Left forelimb (tissue), 1 donor: ENCODE measurements at places on chromosomes 11 and 22.

- no peak for DNase-seq
Measured at GRCh38 chr22:34943830-34944229, 122.1 kb upstream of the ISX start.

DNA sequence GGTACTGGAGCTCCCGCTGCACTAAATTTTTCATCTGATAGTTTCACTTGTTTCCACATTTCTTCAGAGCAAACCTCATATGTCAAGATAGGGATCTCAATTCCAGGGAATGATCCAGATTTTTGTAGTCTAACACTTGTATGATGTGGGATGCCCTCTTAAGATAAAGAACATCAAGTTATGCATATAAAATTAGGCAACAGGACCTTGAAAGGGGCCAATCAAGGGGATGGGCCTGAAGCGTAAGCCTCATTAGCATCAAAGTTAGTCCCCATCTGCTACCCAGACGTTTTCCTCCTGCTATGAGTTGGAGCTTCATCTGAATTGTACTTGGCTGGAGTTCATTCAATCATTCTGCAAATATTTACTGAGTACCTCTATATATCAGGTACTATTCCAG is 17.5 kb downstream of the PDGFD start:
- DNase-seq = no peak

- peak; percentile 61 for DNase-seq
Measured at GRCh38 chr11:119367661-119368120, 13.8 kb downstream of the USP2 start.

- DNase-seq = no peak
Measured at GRCh38 chr11:67271541-67272284, 5.4 kb downstream of the GRK2 start.

DNA sequence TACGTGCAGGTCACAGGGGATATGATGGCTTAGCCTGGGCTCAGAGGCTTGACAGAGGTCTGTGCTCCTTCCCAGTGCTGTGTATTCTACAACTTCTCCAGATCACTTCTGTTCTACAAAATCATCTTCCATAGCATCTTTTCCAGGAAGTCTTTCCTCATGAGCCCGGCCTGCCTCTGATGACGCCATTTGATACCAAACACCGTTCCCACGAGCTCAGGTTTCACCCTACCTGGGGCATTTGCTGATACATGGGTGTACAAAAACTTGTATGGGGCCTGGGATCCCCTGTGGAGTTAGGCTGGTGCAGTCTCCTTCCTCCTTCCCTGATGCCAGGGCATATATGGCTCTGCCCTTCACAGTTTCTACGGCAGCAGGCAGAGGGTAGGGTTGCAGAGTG is 78.7 kb downstream of the NECTIN1 start:
- no peak for DNase-seq

DNA sequence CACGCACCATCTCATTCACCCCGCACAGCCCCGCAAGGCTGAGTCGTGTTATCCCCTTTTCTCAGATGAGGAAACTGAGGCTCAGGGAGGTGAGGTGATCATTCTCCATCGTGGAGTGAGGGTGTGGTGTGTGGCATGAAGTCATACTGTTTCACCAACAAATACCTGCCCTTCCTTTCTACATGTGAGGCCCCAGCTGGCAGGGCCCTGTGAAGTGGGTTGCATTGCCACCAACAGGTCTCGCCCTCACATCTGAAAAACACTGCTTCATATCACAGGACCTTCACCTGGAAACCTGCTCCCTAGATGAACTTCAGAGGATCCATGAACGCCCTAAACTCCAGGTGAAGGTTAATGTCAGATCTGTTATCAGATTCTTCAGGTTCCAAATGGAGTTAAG is 4.3 kb downstream of the SSTR3 start:
- DNase-seq = no peak

DNA sequence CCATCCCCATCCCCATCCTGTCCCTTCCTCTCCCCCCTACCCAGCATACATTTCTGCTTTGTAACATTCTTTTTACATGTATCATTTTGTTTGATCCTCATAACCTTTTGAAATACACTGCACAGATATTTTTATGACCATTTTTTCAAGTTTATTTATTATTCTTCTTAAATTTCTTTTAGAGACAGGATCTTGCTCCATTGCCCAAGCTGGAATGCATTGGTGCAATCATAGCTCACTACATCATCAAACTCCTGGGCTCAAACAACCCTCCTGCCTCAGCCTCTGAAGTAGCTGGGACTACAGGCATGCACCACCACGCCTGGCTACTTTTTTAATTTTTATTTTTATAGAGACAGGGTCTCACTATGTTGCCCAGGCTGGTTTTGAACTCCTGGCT is 99.4 kb upstream of the AKIP1 start:
- no peak for DNase-seq

GRCh38 chr11:43557553-43558110 is 122.9 kb upstream of the HSD17B12 start:
- DNase-seq = no peak

DNA sequence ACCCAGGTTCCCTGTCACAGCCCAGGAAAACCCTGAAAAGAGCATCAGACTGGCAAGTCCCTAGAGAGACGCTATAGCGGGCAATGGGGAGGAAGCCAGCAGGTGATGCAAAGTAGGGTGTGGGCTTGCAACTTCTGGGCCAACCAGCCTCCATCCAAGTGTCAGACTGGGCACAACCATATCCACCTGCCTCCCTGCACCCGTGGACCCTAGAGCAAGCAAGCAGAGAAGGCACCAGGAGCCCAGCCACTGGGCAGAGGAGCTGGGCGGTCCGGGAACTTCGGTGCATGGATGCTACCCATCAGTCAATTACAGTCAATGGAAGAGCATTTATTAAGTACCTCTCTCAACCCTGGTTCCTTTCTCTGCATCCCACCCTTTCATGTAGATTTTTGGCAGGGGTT is 2.8 kb downstream of the NECTIN1 start:
- no peak for DNase-seq

DNA sequence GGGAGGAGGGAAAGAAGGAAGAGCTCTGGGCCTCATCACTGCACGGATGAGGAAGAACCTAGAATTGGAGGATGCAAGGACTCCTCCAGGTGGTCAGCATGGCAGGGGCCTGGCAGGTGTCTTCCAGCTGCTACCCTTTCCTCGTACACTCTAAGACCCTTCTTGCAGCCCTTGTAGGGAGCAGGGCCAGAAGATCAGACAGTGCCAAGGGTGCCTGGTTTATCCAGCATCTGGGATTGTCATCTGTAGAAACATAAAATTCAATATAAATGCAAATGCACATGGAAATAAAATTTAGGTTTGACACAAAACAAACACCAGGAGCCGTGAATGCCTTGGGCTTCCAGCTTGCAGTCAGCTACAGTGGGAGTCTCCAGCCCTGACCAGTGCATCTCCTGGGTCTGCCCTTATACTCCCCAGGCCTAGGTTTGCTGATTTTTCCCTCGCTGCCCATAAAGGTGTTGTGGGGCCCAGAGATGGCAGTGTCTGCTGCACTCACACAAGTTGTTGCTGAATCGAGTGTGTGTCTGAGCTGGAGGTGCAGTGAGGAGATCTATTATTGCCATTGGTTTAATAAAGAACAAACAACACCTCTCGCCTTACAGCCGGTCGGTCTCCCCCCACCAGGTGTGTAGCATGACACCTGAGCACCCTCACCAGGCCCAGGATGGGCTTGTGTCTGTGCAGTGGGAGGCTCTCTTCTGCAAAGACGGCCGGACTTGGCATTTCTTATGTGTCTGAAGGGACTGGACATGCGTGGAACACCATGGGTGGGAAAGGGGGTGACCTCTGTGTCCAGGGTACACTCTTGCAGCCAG is 87.1 kb downstream of the BCR start:
- DNase-seq = no peak

GRCh38 chr22:30574095-30574981 is at the start of gene GAL3ST1:
GAL3ST1 (minus strand) TSS chr22:30574665; CDS start chr22:30557392, 17,273 bp downstream.
- DNase-seq = no peak

GRCh38 chr11:113118104-113118503 is 156.9 kb downstream of the NCAM1 start:
- no peak for DNase-seq

GRCh38 chr11:124722176-124722575 is 17.6 kb upstream of the NRGN start:
- no peak for DNase-seq

DNA sequence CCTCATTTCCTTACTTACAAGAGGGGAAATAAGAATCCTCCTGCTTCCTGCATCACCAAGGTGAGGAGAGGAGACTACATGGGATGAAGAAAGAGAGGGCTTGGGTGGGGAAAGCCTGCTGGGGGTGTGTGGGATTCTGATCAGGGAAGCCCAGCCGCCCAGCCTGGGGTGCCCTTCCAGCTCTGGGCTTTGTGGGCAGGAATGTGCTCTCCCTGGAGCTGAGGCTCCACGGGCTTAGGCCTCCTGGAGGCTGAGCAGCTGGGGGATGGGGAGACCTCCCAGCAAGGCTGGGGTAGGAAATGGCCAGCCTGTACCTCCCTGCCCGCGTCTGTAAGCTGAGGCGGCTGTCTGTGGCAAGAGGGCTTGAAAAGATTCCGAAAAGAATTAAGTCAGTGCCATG is 206.1 kb downstream of the GRIK4 start:
- DNase-seq = no peak

DNA sequence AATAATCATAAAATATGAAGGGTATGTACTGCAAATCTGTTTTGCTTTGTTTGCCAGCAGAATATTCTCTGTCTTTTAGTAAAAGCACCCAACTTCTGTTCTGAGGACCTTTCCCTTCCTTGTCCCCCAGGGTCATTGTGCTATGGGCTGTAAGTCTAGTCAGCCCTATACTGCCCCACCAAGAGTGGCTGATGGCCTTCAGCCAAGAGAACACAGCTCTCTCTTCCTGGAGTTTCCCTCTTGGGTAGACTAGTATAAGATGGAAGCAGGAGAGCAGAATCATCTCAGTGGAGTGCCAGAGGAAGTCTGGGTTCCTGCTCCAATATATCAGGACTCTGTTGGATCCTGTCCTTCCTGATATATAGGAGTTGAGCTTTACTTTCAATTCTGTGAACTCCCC is 29.0 kb downstream of the MMP13 start:
- DNase-seq = no peak

GRCh38 chr11:92886243-92886905 is 83.1 kb upstream of the MTNR1B start:
- DNase-seq = no peak

- DNase-seq = no peak
Measured at GRCh38 chr22:47456031-47456430, 693.6 kb downstream of the TBC1D22A start.

DNA sequence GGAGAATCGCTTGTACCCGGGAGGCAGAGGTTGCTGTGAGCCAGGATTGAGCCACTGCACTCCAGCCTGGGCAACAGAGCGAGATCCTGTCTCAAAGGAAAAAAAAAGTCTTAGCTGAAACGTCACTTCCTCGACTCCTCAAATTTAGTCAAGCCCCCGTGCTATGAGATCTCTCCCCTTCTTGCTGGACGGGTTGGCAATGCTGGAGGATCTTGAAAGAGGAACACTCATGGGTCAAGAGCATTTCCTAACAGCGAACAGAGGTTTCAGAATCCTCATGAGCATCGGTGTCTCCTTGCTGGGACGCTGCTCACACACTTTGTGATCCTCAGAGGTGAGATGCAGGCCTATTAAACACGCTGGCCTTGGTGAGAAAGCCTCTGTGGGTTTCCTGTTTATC is 35.9 kb downstream of the APOL3 start:
- DNase-seq = no peak

DNA sequence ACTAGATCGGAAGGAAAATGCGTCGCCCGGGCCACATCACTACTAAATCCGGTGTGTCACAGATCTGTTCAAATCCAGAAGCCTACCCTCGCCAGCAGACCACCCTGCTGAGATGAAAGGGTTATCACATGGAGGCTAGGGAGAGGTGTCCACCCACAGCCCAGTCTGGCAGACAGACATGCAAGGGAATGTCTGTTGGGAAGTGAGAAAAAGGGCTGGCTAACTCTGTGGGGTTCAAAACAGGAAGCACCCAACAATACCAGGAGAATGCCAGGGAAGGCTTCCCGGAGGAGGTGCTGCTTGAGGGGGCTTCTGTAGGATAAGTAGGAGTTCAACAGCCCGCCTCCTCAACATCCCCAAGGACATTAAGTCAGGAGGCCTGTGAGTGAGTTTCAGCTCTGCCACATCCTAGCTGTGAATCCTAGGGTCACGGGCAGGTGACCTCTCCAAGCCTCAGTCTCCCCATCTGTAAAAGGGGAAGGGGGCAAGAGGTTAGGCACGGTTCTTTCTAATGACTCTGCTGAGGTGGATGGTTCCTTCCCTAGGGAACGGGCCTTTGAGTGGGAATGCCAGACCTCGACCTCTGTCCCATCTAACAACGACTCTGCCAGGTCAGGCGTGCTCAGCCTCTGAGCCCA is 1.1 kb downstream of the TPST2 start:
- no peak for DNase-seq

DNA sequence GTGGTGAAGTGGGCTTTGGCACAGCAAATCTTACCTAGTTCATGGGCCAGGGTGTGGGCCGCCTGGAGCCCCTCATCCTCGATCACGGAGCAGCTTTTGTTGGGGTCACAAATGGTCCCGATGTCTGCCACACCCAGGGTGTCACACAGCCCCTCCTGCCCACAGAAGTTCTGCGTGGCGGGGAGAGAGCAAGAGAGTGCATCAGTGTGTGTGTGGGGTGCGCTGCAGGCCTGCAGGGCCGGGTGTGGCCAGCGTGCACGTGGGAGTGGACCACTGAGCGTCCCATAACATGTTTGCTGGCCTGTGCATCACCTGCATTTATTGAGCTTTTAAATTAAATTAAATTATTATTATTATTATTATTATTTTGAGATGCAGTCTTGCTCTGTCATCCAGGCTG is 11.5 kb downstream of the ADAMTS8 start:
- no peak for DNase-seq

GRCh38 chr11:31812383-31813381 is 1.6 kb upstream of the PAX6 start:
- peak; percentile 66 for DNase-seq

GRCh38 chr11:133778161-133778560 is 67.2 kb downstream of the SPATA19 start:
- no peak for DNase-seq

- DNase-seq = no peak
Measured at GRCh38 chr11:38476808-38477575, 1879.0 kb upstream of the RAG2 start.

DNA sequence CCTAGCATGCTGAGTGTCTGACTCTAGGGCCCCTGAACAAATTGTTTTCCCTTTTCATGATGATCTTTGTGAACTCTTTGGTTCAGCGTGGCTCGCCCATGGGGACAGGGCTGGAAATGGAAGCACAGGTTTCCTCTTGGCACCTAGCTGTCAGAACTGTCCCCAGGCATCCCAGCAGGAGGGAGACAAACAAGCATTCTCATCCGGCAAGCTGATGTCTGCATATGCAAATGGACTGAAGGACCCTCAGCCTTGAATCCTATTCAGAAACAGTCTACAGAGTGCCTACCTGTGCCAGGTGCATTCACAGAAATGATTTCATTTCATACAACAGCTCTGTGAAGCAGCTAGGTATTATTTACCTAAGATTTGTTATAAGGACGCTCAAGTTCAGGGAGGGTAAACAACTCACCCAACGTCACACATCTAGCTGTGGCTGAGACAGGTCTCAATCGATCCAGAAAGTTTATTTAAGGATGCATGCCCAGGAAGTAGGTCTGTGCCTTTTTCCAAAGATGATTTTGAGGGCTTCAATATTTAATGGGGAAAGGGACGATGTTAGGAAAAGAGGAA is 176.4 kb downstream of the KIRREL3 start:
- no peak for DNase-seq

- DNase-seq = no peak
Measured at GRCh38 chr11:109644152-109644551, 222.2 kb downstream of the C11orf87 start.
